Stimulated activated CD4-positive, alpha-beta T cell treated with anti-CD3 and anti-CD28 coated beads, Interleukin-15, amount 100 ng/mL, for 1 hour (primary cell): ENCODE measurements at places on chromosomes 7 and 10.
A peak's percentile ranks its signal among the peaks of the same experiment; 100 is the strongest.

- no peak for DNase-seq
Observed at GRCh38 chr10:7547206-7547605, 119.6 kb downstream of the ITIH5 start.

GRCh38 chr10:94125856-94126255 lies 132.1 kb downstream of the PLCE1 start:
- no peak for DNase-seq

GRCh38 chr10:93841961-93842360 lies 51.8 kb upstream of the SLC35G1 start:
- DNase-seq: no peak

- DNase-seq: peak; percentile 17
Observed at GRCh38 chr10:77836299-77836820, 90.2 kb downstream of the DLG5 start.

DNA sequence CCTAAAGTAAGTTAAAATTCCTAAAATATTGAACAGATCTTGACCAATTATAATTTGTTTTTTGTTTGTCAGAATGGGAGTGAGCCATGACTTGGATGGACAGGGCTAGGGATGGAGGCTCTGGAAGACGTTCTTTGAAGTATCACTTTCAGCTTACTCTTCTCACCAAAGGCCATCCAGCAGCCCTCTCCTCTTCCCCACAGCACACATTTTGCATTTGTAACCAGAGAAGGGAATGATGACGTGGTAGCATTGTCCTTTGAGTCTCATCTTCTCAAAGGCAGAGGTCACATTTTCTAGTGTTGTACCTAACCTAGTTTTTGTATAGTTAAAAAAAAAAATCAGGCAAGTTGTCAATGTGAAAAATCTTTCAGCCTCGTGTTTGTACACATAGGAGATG lies 43.8 kb upstream of the AGR3 start:
- no peak for DNase-seq
